ENCODE measurements at places on chromosomes 3 and 15.

- DNase-seq, result no peak
Measured at GRCh38 chr3:52696830-52697631, 8.6 kb downstream of the GLT8D1 start.

- DNase-seq, result no peak
Measured at GRCh38 chr3:64414043-64414442, 188.8 kb upstream of the PRICKLE2 start.

DNA sequence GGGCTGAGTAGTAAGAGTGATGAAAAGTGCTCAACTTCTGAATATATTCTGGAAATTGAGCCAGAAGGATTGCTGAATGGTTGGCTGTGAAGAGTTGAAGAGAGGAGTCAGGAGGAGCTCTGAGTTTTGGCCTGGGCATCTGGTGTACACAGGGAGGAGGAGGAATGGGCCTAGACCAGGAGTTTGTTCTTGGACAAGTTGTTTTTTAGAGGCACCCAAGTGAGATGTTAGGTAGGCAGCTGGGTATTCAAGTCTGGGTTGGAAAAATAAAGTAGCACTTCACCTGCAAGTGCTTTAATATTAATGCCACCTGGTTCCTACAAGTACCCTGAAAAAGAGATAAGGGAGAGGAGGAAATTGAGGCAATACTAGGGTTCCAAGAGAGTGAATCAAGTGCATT is 14.7 kb downstream of the BSN start:
- no peak for DNase-seq

GRCh38 chr3:126501736-126502135 is 15.8 kb downstream of the UROC1 start:
- no peak for DNase-seq

DNA sequence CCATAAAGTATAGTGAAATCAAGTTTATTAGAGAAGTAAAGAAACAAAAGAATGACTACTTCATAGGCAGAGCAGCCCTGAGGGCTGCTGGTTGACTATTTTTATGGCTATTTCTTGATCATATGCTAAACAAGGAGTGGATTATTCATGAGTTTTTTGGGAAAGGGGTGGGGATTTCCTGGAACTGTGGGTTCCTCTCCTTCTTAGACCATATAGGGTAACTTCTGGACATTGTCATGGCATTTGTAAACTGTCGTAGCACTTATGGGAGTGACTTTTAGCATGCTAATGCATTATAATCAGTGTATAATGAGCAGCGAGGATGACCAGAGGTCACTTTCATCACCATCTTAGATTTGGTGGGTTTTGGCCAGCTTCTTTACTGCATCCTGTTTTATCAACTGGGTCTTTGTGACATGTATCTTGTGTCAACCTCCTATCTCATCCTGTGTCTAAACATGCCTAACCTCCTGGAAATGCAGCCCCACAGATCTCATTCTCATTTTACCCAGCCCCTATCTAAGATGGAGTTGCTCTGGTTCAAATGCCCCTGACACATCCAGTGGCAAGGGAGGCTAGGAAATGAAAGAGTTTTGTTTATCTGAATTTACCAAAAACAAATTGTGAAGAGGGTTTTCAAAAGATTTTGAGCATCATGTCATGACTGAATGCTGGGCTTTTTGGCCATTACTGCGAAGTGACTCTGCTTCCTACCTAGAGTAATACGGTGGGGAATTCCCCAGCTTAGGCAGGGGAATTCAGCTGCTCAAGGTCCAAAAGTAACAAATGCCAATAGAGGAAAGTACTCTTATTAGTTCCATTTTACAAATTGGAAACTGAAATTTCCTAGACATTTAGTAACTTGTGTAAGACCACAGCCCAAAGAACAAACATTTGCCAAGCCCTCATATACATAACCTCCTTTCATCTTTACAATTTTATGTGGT is 6.2 kb upstream of the SPSB4 start:
- DNase-seq, result no peak

DNA sequence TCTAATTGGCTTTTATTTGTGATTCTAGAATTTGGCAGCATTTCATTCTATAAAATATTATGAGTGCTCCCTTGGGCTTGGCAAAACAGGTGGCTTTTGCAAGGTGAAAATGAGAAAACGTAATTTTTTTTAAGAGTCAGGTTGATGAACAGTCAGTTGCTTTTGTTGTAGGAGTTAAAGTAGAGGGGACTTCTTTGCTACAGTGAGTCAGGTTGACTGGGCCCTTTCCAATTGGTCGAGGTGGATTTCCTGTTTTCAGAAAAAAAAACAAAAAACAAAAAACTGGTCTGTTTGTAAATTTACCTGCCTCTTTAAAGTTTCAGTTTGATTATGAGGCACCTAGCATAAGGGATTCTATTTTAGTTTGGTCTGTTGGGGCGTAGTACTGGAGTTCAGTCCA is 1469.4 kb upstream of the GBE1 start:
- DNase-seq, result no peak

DNA sequence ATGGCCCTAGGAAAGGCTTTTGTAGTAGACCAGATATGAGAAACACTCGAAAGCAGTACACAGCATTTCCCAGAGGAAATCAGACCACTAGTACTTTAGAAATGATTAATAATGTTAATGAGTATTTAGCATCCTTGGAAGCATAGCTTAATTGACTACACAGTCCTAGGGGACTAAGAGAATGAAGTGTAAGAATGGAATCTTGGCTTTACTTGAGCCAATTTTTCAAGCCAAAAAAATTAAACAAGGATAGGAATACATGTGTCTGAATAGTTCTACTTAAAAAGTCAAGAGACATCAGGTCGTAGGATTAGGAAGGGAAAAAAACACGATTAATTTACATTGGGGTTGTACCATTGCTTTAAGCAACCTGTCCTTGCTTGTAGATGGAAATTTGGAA is 38.2 kb downstream of the DPPA2 start:
- no peak for DNase-seq

GRCh38 chr3:86993704-86994103 is 2.8 kb upstream of the VGLL3 start:
- no peak for DNase-seq

DNA sequence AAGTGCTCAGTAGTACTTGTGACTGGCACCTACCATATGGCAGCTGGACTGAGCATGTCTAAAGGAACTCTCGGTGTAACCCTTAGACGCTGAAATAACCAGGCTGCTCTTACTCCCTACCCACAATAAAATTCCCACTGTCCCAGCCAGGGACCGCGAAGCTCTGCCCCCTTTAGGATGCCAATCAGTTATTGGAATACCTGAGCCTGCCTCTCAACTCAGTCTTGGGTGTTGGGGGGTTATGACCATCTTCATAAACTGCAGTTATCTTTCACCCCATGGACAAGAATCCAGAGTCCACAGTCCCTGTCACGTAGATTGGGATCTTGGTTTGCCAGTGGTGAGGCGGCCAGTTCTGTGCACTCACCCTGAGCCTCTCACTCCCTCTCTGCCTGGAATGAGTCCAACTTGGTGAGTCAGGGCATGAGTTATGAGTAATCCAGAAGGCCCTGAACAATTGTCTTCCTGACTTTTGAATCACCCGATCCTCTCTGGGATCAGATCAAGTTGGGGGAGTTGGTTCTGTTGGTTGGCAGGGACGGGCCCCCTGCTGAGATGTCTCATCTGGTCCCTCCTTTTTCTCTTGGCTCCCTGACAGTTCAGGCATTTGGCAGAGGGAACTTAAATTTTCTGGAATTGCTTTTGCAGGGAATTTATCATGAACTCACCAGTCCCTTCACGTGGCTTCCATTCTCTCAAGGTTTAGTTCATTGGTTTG is 120.1 kb upstream of the UBE2E1 start:
- no peak for DNase-seq

DNA sequence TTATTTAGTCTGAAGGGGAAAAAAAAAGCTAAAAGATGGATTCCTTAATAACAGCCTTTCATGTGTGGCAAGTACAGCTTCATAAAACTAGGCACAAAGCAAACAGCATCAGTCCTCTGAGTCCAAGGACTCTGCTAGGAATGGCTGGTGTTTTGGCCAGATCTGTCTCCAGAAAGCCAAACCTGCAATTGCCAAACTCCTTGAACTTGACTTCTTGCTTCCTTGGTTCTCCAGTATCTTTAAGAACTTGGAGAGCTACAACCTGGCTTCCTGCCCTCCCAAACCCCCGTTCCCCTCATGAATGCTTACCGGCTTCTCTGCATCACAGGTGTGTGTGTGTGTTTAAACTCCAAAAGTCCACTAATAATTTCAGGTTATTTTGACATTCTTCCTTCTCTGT is 1.6 kb upstream of the PLOD2 start:
- no peak for DNase-seq

GRCh38 chr3:190848870-190849269 is 13.6 kb downstream of the GMNC start:
- no peak for DNase-seq

- DNase-seq, result no peak
Measured at GRCh38 chr3:140247775-140248174, 312.8 kb downstream of the CLSTN2 start.

- no peak for DNase-seq
Measured at GRCh38 chr3:38047896-38048295, 8.9 kb downstream of the DLEC1 start.

- no peak for DNase-seq
Measured at GRCh38 chr3:63240381-63240902, 37.7 kb upstream of the SYNPR start.

- DNase-seq, result no peak
Measured at GRCh38 chr3:190601622-190602021, 87.7 kb downstream of the IL1RAP start.

- no peak for DNase-seq
Measured at GRCh38 chr15:44157679-44158078, 37.4 kb downstream of the FRMD5 start.

DNA sequence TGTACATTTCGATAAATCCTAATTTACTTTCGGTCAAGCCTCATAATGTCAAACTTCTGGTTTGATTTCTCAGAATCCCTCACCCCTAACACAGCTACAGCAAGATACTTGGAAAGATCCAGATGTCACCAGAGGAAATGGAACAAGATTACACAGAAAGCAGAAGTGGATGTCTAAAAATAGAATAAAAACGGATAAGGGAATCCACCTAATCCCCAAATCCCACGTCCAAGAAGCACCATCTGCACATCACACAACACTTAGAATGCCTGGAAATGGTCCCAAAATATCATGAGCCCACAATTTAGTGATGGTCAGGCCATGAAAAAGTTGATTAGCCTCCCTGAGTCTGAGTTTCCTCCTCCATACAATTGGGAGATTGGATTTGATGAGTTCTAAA is 61.7 kb downstream of the AGTR1 start:
- no peak for DNase-seq

DNA sequence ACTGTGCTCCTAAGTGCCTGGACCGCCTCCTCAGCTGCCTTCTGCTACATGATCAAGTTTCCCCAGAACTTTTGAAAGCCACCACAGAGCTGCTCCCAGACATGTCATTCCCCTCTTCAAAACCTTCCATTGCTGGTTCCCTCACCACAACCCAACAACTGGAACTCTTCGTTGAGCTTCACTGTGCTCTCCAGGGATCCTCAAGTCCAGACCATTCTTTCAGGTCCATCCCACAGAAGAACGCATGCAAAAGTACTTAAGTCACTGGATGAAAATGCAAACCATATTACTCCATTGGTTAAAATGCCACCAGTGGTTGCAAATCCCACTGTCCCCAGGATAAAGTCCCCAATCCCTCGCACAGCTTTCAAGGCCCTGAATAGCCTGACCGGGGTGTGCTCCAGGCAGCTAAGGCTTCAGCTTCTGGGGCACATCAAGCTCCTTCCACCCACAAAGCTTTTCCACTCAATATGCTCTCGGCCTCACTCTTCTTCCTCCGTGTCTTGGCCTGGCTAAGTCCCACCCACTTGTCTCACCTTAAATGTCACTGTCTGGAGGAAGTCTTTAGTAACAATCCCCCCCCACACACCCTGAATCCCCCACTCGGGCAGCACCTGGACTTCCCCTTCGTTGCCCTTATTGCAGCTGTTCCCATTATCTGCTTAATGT is 84.8 kb downstream of the XXYLT1 start:
- DNase-seq, result no peak

GRCh38 chr3:150079029-150079739 is 108.5 kb upstream of the PFN2 start:
- no peak for DNase-seq

GRCh38 chr3:105752791-105753415 is 115.9 kb downstream of the CBLB start:
- peak; percentile 76 for DNase-seq

DNA sequence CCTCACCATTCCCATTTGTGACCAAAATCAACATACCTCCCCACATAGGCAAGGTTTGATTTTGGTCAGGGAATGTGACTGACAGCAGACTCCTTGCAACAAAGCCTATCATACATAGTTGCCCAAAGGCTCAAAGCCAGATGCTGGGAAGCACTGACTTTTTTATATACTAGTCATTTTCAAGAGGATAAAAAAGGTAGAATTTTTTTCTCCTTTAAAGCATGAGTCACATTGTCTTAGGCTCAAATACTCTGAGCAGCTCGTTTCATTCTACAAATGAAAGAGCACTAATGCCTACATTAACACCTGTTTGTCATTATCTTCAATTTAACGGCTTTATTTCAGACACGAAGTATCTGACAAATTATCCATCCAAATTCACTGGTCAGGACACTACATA is 36.2 kb downstream of the ICE2 start:
- DNase-seq, result no peak

DNA sequence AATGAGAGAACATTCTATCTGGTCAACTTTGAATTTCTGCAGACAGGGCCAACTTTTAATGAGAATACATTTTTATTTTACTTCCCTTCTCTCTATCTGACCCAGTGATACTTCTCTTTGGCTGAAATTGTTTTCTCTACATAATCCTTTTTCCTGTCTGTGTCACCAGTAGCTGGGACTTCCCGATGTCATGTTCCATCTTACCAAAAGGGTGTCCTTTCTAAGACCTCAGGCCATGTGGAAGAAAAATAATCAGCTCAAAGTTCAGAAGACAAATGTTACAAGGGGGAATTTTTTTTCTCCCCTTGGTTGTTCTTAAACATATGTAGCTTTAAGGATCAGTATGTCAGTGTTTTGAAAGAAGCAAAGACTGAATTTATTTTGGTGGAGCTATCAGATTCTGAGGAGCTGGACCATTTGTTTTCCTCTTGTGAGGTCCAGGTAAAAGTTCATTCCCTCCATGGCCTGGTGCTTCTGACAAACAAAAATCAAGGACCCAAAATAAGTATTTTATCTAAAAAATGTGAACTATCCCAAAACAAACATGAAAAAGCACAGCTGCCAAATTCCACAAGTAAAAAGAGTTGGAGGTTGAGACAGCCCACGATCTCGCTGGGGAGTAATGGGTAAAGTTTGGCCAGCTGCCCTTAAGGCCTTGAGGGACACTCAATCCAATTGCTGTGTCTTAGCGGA is 859.4 kb upstream of the NR2F2 start:
- DNase-seq, result no peak

DNA sequence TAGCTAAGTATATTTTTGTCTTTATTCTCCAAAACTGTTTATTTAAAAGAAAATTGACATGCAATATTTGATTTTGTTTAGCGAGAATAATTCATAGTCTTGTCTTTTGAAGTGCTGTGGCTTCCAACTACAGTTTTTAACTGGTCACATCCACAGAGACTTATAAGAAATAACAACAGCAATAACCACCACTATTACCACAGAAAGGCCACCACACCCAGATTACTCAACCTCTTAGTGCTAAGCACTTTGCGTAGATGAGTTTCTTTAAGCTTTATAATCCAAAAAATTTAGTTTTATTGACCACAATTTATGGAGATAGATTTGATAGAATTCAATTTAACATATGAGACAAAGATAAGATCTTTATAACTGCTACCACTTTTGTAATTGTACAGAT is 468.4 kb upstream of the UBE2E2 start:
- no peak for DNase-seq
